ENCODE measurements at places on chromosomes 3 and 15. TPM values are rescaled to one million over a fixed set of nuclear protein-coding genes. Genes with fewer than 3 reads are reported as not detected.

DNA sequence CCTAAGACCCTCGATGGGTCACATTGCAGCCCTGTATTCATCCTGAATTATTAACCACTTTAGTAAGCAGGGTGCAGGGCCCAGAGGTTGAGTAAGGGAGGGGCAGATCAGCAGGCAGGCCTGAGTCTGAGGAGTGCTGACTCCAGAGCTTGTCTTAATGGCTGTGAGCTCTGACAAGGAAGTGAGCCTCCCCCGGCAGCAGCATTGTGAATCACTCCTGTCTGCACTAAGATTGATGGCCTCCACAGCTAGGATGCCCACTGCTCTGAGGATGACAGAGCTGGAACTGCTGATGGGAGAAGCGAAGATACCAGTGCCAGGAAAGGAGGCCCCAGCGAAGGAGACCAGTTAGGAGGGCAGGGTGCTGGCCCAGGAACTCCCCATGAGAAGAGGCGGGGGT is 46.5 kb upstream of the CCDC174 start:
- DNase-seq = no peak
- H3K27ac ChIP-seq = no peak overlapping the region
- no peaks in the 10 kb centered on the region for H3K36me3 ChIP-seq
- H3K27me3 ChIP-seq = no peaks in the 10 kb centered on the region

GRCh38 chr3:8336456-8336855 is 165.2 kb upstream of the LMCD1 start:
- no peaks in the 10 kb centered on the region for H3K36me3 ChIP-seq
- no peaks in the 10 kb centered on the region for H3K4me1 ChIP-seq
- H3K4me3 ChIP-seq = no peak overlapping the region
- no peak for DNase-seq

GRCh38 chr15:62931650-62932049 is 110.9 kb upstream of the TPM1 start:
- H3K27ac ChIP-seq = no peak overlapping the region
- no peaks in the 10 kb centered on the region for H3K27me3 ChIP-seq
- H3K36me3 ChIP-seq = no peaks in the 10 kb centered on the region
- no peak for DNase-seq
- H3K4me3 ChIP-seq = no peak overlapping the region

- H3K4me3 ChIP-seq = no peak overlapping the region
- no peaks in the 10 kb centered on the region for H3K27me3 ChIP-seq
- no peak for DNase-seq
- H3K4me1 ChIP-seq = no peaks in the 10 kb centered on the region
- no peak overlapping the region for H3K27ac ChIP-seq
- no peaks in the 10 kb centered on the region for H3K36me3 ChIP-seq
Measured at GRCh38 chr3:189838291-189838690, 207.1 kb downstream of the TP63 start.

DNA sequence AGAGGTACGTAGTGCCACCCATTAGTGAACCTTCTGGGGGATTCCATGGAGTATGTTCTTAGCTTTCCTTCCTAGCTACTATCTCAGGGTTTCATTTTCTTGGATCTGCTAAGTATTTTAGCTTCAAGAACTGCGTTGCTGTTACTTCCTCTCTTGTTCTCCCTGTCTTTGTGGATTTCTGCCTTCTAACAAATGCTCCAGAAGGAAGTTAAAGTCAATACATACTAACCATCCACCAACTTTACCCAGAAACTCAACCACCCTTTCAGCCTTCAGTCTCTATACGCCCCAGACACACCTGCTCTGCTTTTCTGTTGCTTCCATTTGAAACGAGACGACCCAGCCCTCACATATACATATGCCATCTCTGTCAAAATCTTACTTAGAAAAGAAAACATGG is 2.4 kb upstream of the KLF13 start:
- no peaks in the 10 kb centered on the region for H3K27me3 ChIP-seq
- no peaks in the 10 kb centered on the region for H3K36me3 ChIP-seq
- no peak overlapping the region for H3K27ac ChIP-seq

CCDC39 gene
- total RNA-seq = not detected

NR1I2 gene
- not detected for total RNA-seq

DNA sequence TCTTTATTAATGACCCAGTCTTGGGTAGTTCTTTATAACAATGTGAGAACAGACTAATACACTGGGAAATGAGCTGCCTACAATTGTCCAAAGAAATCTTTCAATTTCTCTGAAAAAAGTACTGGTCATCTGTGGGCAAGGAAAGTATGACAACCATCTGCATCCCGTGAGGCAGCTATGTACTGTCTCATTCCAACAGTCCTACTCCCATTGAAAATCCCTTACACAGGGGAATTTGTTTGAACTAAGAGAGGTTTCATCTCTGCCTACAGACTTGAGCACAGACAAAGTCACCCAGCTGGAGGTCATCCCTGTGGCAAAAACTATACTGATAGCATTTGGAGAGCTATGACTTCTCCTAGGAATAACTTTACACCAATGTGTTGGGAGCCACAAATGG is 27.1 kb downstream of the SHC4 start:
- no peak for DNase-seq
- no peaks in the 10 kb centered on the region for H3K27me3 ChIP-seq
- H3K27ac ChIP-seq = no peak overlapping the region
- H3K4me1 ChIP-seq = no peaks in the 10 kb centered on the region

GRCh38 chr3:13274551-13275332 is 145.4 kb downstream of the NUP210 start:
- no peaks in the 10 kb centered on the region for H3K36me3 ChIP-seq
- H3K27ac ChIP-seq = no peak overlapping the region
- no peaks in the 10 kb centered on the region for H3K4me1 ChIP-seq
- H3K4me3 ChIP-seq = no peak overlapping the region

- H3K27ac ChIP-seq = no peak overlapping the region
- no peaks in the 10 kb centered on the region for H3K4me1 ChIP-seq
- H3K27me3 ChIP-seq = no peaks in the 10 kb centered on the region
Measured at GRCh38 chr3:183410280-183410679, 18.1 kb downstream of the MCF2L2 start.

- no peaks in the 10 kb centered on the region for H3K4me1 ChIP-seq
- no peak overlapping the region for H3K4me3 ChIP-seq
- no peaks in the 10 kb centered on the region for H3K36me3 ChIP-seq
- no peaks in the 10 kb centered on the region for H3K27me3 ChIP-seq
- H3K27ac ChIP-seq = no peak overlapping the region
- DNase-seq = no peak
Measured at GRCh38 chr3:114861666-114862065, 285.4 kb downstream of the ZBTB20 start.

DNA sequence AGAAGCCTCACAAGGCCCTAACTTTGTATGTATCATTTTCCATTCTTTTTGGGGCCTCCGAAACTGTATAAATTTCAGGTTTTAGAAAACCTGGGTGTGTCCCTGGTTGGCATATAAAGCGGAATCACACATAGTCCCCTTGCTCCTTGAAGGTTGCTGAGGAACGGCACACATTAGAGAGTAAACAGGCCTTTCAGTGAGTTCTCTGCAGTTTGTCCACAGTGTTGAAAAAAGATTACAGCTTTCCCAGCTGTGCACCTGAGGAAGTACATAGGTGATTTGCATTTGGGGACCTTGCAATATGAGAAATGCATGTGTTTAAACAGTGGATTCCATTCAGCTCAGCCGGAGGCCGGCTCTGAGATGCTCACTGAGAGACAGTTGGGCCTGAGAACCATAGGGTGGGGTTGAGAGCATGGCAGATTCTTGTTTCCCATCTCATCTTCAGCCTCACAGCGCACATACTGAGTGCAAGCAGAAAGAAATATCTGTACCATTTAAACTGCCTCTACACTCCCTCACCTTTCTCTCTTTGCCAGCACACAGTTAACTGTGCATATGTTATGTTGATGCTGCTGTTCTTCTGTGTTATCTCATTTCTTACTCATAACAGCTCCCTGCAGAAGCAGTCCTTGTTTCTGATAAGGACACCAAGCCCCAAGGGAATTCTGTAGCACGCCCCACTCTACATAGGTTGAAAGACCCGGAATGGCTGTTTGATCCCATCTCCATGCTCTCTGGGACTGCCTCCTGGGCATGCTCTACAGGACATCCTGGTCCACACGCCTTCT is 60.4 kb downstream of the BOC start:
- H3K4me1 ChIP-seq = no peaks in the 10 kb centered on the region
- no peaks in the 10 kb centered on the region for H3K36me3 ChIP-seq
- no peak overlapping the region for H3K4me3 ChIP-seq
- H3K27me3 ChIP-seq = no peaks in the 10 kb centered on the region
- no peak overlapping the region for H3K27ac ChIP-seq

Data from aorta (tissue), 5 donors.